ENCODE measurements at places on chromosomes 2 and 18.

DNA sequence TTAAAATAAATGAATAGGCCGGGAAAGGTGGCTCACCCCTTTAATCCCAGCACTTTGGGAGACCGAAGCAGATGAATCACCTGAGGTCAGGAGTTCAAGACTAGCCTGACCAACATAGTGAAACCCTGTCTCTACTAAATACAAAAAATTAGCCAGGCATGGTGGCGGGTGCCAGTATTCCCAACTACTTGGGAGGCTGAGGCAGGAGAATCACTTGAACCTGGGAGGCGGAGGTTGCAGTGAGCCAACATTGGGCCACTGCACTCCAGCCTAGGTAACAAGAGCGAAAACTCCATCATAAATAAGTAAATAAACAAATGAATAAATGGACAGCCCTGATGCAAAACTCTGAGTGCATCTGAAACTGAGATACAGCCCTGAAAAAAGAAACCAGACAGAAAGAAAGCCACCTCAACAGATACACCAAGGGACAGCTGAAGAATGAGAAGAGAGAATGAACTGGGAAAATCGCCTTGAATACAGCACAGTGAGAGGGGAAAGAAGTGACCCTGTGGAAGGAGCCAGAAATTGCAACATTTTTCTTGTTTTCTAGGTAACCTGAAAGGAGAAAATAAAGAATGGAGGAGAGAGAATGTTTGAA lies 64.4 kb downstream of the TRABD2A start:
- no peak for DNase-seq

GRCh38 chr2:39730685-39731302 lies 48.3 kb downstream of the THUMPD2 start:
- DNase-seq: no peak

DNA sequence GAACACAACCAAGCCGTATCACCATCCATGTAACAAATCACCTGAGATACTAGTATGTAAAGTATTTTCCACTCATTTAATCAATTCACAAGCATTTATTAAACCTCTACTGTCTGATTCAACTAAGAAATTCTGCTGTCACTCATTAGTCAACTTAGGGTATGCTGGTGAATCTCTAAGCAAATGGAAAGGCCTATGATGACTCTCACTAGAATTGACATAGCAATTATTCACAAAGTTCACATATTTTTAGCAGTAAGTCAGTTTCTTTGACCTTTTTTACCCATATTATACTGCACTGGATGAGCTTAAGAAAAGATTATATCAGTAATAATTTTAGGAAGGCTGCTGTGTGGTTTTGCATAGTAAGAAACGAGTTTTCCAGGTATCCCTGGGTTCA lies 130.1 kb downstream of the SLC8A1 start:
- no peak for DNase-seq

- DNase-seq: peak; percentile 39
Observed at GRCh38 chr18:24271381-24272228, 126.0 kb downstream of the OSBPL1A start.

DNA sequence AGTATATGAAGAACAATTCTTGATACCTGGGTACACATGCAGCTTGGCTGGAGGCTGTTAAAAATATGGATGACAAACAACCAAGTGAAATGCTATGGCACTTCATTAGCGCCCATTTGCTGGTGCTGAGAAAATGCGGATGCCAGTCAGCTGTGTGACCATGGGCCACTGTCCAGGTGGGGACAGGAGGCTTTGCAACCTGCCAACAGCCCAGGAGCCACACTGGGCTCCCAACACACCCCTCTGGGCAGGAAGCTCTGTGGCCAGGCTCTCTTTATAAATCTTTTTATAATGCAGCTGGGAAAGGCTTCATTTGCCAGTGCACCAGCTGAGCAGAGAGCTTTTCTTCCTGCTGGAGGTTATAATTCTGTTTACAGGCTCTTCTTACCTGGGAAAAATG lies 19.9 kb downstream of the RNF144A start:
- DNase-seq: no peak

DNA sequence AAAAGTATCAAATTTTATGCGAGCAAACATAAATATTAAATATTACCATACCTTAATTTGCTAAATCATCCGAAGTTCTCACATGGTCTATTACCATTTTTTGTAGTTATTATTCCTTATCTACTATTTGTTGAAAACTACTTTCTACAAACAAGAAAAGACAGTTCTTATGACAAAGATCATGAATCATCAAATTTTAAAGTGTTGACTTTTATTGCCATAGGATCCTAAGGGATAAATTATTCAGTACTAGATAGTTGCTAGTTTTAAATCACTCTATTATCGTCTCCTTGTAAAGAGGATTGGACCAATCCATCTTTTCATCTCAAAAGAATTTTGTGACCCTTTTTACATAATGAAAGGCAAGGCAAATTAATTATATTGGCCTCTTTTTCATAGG lies 523.6 kb upstream of the TMEFF2 start:
- no peak for DNase-seq

GRCh38 chr2:127626917-127627739 lies 18.8 kb upstream of the GPR17 start:
- no peak for DNase-seq
